CD4-positive, alpha-beta T cell treated with Interleukin-6 at 100 ng/mL for 8 hours (primary cell): ENCODE measurements at places on chromosomes 6 and 20.

DNA sequence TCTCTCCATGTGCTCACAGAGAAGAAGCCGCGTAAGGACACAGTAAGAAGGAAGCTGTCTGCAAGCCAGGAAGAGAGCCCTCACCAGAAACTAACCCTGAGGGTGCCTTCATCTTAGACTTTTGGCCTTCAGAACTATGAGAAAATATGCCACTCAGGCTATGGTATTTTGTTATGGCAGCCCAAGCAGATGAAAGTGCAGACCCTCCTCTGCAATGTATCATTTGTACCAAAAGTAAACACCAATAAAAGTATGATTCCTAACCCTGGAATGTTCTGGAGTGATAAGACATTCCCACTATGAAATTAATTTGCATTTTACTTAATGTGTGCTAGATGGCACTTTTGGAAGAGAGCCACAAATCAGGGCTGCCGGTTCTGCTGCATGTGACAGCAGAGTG lies 594.3 kb downstream of the UTRN start:
- no peak for DNase-seq

DNA sequence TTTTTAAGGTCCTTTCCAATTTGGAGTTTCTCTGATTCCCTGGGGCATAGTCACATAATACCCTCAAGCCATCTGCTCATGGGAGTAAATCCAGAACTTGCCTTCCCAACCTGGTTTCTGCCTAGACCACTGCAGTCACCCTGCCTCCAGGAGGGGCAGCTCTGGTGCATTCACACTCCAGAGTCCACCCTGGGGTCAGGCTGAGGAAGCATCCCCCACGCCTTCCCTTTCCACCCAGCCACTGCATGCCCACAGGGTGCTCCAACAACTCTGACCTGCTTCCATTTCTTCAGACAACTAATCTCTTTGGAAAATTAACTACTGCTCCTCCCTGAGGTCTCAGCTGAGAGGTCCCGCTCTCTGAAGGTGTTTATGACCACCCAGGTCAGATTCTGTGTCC lies 211.4 kb upstream of the RIN2 start:
- DNase-seq, result no peak

- DNase-seq, result no peak
Observed at GRCh38 chr6:80540700-80541099, 434.2 kb downstream of the BCKDHB start.

DNA sequence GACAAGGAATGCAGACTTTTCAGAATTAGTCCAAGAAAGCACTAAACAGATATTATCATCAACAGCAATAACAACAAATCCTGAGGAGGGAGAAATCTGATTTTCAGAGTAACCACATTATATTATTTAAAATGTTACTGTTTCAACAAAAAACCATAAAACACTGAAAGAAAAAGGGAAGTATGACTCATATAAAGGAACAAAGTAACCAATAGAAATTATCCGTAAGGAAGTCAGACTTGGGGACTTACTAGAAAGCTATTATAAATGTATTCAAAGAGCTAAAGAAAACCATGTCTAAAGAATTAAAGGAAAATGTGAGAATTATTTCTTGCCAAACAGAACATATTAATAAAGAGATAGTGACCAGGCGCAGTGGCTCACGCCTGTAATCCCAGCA lies 98.1 kb downstream of the MYLK4 start:
- DNase-seq, result no peak

DNA sequence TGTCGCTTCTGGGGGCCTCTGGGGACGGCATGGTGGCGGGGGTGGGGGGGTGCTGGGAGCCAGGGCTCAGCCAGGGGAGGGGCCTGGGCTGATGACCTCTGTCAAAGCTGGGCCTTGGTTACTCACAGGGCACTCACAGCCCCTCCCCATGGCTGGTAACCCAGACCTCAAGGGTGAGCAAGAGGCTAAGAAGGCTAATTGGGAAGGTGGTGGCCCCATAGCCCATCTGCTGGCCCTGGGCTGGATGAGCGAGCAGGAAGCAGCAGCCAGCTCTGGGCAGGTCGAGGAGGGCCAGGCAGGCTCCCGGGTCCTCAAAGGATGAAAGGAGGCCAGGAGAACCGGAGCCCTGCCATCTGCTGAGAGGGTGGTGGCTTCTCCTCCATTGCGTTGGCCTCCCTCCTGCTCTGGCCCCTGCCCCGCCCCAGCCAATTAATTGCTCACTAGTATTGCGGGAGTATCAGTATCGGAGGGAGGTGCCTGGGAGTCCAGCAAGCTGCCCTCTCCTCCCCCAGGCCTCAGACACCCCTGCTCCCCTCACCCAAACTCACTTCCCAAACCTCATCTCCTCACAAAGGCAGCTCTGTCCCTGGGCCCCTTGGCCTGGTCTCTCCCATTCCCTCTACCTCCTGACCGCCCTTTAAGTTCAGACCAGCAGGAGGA lies 1.0 kb upstream of the CDSN start:
- no peak for DNase-seq

DNA sequence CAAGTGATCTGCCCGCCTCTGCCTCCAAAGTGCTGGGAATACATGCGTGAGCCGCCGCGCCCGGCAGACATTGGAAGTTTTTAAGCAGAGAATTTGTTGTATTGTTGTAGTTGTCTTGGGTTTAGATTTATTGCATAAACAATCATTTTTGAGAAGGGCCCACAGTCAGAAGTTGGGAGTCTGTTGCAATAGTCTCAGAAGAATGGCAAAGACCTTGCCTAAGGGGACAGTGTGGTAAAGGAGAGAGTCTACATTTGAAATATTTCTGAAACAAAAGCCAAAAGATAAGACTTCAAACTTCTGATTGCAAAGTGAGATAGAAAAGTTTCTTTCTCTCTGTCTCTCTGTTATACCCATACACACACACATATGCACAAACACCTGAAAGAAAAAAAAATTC lies 22.5 kb downstream of the HFE start:
- no peak for DNase-seq

DNA sequence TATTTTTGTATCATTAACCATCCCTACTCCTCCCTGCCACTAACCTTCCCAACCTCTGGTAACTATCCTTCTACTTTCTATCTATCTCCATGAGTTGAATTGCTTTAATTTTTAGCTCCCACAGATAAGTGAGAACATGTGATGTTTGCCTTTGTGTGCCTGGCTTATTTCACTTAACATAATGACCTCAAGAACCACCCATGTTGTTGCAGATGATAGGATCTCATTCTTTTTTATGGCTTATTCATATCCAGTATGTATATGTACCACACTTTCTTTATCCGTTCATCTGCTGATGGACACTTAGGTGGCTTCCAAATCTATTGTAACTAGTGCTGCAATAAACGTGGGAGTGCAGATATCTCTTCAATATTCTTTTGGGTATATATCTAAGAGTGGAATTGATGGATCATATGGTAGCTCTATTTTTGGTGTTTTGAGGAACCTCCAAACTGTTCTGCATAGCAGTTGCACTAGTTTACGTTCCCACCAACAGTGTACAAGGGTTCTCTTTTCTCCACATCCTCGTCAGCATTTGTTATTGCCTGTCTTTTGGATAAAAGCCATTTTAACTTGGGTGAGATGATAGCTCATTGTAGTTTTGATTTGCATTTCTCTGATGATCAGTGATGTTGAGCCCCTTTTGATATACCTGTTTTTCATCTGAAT lies 201.4 kb downstream of the ARHGAP18 start:
- DNase-seq, result no peak
